ENCODE measurements at places on chromosomes 13 and 19.
A peak's percentile ranks its signal among the peaks of the same experiment; 100 is the strongest.

DNA sequence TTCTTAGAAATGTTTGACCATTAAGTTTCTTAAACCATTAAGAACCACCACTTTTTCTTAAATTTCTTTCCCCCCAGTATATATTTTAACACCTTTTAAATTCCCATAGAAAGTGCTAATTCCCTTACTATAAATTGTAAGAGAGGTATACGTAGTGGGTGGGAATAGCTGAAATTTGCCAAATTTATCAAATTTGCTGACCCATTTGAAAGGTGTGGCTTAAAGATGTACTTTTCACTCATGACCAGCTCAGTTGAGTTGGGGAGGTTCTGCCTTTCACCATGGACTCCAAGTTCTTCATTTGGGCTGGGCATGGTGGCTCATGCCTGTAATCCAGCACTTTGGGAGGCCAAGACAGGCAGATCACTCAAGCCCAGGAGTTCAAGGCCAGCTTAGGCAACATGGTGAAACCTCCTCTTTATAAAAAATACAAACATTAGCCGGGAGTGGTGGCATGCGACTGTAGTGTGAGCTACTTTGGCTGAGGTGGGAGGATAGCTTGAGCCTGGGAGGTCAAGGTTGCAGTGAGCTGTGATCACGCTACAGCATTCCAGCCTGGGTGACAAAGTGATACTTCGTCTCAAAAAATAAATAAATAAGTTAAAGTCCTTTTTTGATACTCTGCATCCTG lies 133.2 kb downstream of the MRPL57 start:
- DNase-seq, result no peak

DNA sequence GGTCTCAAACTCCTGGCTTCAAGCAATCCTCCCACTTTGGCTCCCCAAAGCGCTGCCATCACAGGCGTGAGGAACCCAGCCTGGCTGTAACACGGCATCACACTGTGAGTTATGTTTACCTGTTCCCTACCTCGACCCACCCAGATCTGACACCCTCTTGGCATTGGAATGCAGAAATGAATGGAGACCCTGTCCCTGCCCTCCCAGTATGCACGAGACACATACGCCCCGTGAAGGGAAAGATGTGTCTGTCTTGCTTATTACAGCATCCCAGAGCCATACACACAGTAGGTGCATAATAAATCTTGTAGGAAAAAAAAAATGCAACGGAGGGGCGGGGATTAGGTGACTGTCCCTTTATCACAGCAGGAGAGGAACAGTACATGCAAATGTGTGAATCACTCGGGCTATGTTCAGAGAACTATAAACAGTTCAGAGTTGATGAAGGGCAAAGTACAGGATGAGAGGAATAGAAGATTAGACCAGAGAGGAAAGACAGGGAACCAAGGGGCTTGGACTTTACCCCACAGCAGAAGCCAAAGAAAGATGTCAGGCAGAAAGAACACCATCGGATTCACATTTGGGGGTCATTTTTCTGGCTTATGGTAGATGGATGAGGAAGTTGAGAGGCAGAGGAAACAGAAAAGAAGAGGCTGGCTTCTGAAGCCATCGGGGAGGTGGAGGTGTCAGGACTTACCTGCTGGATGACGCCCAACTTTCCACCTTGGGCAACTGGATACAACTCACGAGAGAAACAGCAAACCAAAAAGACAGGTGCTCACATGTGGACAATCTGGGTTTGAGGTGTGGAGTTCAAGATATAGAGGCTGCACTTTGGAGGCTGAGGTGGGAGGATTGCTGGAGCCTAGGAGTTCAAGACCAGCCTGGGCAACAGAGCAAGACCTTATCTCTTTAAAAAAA lies 94.3 kb downstream of the INSR start:
- DNase-seq, result peak; percentile 45

DNA sequence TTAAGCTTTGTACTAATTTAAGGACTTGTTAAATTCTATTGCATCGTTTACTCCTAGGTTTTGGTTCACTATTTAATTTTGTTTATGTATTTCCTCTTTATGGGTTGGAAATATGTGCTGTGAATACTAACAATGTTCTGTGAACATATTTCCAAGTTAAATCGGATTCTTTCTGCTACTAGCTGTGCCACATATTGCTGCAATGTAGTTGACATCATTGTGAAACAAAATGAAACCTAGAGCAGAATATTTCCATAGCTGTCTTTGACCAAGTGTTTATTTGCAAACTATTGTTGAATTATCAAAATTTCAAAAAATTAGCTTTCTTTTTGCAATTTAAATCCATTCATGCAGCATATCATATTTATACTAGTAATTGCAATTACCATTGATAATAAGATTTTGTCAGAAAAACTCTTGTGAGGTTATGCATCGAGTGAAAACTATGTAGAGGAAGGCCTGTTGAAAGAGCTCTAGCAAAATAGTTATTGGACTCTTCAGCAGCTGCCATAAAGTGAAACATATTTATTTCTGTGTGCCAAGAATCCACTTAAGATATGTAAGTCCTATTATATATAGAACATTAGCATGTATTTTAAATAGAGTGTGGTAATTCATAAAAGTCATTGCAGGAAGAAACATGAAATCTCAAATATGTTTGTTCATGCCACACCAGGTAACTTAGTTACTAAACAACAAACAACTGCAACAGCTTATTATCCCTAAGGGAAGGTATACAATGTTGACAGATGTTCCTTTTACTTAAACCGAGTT lies 575.1 kb downstream of the SLITRK6 start:
- DNase-seq, result no peak

DNA sequence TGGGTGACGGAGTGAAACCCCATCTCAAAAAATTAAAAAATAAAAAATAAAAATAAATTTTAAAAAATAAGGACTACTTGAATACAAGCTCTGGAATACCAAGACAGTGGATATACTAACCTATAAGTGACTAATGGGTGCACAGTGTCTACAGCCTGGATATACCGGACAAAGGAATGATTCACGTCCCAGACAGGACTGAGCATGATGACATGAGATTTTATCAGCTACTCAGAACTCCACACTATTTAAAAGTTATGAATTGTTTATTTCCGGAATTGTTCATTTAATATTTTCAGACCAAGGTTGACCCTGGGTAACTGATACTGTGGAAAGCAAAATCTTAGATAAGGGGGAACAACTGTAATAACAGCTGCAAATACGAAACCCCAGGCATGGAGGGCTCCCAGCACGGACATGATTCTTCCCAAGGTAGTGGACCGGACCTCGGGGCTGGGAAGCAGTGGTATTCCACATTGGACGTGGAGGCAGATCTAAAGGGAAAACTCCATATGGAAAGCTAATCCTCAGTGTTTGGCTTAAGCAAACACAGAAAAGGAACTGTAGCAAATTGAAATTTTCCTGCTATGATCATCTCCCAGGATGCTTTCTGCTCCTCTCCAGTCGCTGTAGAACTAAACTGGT lies 102.6 kb upstream of the TSHZ3 start:
- no peak for DNase-seq

DNA sequence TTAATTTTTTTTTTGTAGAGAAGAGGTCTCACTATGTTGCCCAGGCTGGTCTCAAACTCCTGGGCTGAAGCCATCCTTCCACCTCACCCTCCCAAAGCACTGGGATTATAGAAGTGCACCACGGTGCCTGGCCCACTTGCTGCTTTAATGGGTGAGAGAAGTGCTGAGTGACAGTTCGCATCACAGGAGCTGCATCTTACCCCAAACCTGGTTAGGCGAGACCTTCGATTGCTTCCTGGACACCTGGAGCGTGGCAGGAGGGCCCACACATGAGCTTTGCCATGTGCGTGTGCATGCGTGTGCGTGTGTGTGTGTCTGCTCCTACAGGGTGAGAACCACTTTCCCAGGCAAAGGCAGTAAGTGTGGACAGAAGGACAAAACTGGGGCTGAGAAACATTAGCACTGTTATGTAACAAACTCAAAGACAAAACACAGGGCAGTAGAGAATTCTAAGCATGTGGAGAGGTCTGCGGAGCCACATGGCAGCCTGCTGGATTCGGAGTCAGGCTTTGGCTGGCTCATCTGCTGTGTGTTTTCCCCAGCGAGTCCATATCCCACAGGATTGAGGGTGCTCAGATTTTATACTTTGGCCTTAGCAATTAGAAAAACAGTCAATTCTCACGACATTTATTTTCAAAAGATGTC lies 11.7 kb upstream of the MTIF3 start:
- no peak for DNase-seq

DNA sequence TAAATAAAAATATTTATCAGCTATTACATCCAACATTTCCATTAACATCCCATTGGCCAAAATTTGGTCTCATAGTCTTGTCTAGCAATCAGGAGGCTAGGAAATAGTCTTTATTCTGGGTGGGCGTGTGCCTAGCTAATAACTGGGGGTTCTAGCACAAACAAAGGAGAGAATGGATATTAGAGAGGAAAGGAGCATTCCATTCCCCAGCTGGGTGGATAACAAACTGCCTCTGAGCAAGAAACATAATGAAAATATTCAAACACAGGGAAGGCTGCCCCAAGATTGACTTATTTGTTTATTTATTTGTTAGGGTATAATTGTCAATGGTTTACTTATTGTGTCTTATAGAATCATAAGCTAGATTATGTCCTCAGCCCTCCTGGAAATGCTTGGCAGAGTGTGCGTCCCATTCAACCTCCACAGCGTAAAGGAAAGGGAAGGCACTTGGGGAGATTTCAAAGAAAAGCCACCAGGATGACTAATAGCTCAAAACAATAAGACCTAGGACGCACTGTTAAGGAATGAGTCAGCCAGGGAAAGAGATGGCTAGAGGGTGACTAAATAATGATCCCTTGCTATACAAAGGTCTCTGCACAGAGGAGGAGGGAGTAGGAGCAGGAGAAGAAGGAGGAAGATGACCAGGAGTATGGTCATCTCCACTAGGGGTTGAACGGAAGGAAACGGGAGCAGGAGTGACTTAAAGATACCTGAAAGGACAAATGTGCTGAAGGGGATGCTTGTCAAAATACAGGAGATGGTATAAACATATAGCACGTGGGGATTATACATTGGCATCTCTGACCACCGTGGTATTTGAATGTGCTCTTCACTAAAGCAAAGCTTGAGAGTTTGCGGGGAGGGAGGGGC lies 23.5 kb upstream of the USP12 start:
- DNase-seq, result peak; percentile 94

- no peak for DNase-seq
Observed at GRCh38 chr13:111493468-111493867, 173.0 kb downstream of the TEX29 start.

DNA sequence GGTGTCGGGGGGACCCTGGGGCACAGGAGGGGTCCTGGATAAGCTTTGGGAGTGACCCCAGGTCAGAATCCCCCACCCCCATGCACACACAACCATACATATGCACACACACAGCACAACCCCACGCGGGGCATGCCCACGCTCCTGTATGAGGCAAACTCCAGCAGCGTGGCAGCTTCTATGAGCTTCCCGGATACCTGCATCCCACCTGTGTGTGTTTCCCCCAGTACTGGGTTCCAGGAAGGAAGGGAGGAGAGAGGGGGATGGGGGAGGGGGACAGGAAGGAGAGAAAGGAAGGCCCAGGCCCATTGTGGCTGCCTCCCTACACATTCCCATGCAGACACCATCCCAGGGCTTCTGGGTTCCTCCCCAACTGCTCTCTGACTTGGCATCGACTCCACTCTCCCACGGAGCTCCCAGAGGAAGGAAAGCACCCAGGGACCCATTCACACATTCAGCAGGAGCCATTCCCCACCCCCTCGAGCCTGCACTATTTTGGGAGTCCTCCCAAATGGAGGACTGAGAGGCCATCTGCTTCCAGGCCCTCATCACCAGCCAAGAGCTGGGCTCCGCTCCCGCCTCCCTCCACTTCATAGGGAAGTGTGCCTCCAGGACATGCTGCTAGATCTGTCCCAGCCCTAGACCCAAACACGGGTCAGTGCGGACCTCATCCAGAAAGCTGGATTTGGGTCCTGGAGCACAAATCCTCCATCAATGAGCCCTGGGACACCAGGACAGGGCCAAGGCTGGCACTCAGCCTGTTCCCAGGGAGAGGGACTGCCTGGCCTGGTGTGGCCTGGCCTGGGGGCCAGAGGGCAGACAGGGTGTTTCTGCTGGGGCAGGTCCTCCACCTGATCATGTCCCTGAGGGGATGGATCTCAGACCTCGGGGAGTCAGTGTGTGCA lies 13.2 kb downstream of the PRR36 start:
- peak; percentile 85 for DNase-seq

- no peak for DNase-seq
Observed at GRCh38 chr13:110471833-110472162, 89.7 kb downstream of the RAB20 start.

DNA sequence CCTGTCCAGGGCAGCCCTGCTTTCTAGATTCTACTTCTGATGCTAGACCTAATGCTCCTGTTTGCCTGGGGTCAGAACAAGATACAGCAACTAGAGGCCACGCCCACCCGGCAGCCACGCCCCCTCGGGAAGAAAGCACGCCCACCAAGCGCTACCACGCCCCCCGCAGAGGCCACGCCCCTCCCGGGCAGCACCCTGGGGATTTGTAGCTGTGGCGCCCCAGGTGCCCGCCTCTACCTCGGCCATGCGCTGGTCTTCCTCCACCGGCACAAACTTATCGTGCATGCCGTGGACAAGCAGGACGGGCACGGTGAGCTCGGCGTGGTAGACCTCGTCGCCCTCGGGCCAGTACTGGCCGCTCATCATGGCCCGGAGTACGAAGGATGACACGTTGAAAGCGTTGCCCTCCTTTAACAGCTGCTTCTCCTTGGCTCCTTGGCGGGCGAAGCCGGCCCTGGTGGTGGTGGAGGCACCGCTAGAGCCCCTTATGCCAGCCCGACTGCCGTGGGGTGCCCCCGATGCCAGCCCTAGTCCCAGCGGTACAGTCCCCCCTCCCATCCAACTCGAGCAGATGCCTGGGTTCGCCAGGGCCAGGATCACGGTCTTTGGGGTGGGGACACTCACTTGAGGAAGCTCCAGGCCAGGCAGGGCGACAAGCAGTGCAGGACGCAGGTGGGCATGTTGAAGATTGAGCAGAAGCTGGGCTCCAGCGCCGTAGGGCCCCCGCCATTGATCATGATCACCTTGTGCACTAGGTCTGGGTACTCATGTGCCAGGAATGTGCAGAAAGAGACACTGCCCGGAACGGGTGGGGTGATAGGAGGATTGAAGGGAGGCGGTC lies 9.0 kb downstream of the ABHD8 start:
- DNase-seq, result peak; percentile 88

GRCh38 chr19:45767881-45768654 lies 984 bp downstream of the SIX5 start:
- DNase-seq, result peak; percentile 93

DNA sequence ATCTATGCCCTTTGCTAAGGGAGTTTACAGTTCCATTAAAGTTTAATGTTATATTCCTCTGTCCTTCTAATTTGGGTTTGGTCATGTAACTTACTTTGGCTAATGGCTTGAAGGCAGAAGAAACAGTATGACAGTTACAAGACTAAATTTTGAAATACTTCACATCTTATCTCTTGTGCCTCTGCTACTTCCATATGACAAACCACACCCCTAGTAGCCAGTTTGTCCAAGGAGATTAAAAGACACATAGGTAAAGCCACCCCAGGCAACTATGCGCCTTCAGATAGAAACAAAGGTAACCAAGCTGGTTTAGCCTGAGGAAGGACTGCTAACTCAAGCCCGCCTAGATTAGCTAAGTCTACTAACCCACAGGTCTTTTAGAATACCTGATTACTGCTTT lies 273.4 kb upstream of the MIR17HG start:
- peak; percentile 27 for DNase-seq

Data from osteoblast (primary cell).